ENCODE measurements at places on chromosomes 7 and 10.

DNA sequence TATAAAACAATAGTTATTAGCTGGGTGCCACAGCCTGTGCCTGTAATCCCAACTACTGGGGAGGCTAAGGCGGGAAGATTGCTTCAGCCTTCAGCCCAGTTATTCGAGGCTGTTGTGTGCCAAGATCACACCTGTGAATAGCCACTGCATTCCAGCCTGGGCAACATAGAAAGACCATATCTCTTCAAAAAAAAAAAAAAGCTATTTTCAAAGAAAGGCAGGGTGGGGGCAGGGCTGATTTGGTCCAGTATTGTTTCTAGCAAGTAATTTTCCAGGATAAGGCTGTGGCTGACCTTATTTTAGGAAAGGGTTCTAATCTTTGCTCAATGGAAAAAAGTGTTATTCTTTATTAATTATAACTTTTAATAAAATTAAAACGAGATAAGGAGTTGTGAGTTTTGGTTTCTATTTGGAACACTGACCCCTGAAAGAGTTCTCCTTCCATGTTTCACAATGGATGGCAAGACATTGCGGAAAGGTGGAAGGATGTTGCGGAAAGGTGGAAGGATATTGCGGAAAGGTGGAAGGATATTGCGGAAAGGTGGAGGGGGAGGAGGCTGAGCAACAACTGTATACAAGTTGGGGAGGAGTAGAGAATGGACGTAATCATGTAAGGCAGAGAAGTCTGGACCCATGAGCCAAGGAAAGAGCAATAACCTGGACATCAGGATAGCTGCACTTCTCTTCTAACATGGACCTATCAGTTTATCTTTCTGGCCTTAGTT is 1.5 kb upstream of the C1GALT1 start:
- DNase-seq, result no peak

GRCh38 chr10:113232928-113233511 is 283.0 kb downstream of the TCF7L2 start:
- DNase-seq, result no peak

- no peak for DNase-seq
Observed at GRCh38 chr10:32347363-32348022, 535 bp upstream of the EPC1 start.

GRCh38 chr7:11192506-11192905 is 218.8 kb downstream of the PHF14 start:
- no peak for DNase-seq

DNA sequence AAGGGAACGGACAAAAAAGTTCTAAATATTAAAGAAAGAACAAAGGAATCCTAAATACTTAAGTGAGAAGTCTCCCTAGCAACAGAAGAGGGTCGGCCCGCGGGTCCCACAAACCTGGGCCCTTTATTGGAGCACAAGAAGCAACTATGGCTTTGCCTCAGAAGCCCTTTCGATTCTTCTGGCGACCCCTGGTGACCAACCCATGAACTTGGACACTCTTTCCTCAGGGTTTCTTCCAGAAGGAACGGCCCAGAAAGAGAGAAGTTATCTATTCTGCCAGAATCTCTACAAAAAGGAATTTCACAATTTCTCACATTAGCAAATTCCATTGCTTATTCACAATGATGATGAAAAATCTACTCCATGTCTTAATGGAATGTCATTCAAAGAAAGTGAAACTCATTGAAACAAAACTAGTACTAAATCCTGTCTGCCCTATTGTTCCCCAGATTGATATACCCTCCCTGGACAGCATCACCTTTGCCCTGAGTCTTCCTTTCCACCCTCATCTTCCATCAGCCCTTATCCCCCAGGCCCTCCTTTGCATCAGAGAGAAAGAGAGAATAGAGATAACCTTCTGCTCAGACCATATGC is 43.7 kb downstream of the CPVL start:
- peak; percentile 18 for DNase-seq

DNA sequence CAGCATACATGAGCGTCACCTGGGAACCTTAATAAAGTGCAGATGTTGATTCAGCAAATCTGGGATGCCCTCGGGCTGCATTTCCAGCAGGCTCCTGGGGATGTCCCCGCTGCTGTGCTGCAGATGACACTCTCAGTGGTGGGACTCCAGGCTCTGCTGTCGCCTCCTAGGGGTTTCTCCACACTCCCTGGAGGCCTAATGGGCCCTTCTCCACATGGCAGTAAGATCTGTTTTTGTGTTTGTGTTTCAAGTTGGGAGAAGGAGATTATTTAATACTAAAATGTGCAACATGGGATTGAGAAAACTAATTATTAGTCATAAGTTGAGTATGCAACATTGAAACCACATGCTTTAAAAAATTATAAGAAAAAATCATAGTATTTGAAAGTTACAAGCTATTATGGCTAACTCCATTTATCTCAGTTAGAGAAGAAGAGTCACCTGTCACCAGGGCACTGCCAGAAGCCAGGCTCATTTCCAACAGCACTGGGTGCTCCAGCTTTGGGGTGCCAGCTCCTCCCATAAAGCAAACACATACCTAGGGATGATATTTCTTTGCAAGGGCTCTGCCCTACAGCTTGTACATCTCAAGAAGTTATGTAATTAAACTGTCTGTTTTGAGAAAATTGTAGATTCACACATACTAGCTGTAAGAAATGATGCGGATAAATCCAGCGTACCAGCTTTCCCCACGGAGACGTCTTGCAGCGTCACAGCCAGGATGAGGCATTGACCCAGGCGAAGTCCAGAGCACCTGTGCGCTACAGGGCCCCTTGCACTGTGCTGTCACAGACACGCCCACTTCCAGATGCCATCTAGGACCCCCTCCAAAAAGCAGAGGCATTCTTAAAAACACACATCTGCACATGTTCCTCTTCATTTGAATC is 106.4 kb downstream of the EGFR start:
- no peak for DNase-seq

- DNase-seq, result no peak
Observed at GRCh38 chr10:50286517-50286916, 35.2 kb upstream of the ASAH2 start.

- DNase-seq, result no peak
Observed at GRCh38 chr7:114531326-114531725, 116.7 kb downstream of the FOXP2 start.

- no peak for DNase-seq
Observed at GRCh38 chr7:138865843-138866242, 67.8 kb upstream of the ATP6V0A4 start.
